NCI-H446 (cell line): ENCODE measurements at places on chromosomes 2 and 18.

DNA sequence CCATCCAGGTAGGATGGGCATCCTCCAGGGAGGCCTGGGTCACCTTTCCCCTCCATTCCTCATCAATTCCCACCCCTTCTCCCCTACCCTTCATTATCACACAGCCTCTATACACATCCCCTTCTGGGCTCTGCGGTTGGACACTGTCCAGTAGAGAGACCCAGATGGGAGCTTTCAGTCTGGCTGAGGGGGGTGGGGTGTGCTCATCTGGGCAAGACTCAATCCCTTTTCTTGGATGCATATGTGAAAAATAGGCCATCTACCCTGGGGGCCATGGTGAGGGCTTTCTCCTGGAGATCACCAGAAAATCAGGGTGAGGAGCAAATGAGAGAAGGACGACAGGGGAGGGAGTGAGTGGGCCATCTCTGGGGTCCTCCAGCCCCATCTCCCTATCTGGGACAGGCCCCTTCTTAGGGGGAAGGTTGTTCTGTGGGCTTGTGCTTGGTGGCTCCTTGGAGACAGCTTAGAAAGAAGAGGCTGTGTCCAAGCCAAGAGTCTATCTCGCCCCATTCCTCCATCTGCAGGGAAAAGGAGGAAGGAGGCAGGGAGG, 160.1 kb downstream of the DYSF start:
- DNase-seq: no peak

- no peak for DNase-seq
Observed at GRCh38 chr2:65364986-65365733, 67.2 kb downstream of the SPRED2 start.

DNA sequence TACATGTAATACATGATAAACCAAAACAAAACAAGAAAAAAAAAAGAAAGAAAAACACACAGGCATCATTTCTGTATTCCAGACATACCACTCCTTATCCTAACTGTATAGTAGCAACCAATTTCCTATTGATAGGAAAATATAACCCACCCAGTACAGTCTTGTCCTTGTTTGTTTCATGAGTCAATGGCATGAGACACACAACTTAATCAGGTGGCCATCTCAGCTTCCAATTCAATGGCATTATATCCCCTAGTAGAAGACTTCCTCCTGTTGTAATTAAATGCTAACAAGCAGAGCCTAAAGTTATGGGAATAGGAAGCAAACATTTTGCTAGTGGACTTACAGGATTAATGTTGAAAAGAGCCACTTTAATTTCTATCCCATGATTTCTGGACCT, 121.0 kb upstream of the NOL4 start:
- DNase-seq: no peak

DNA sequence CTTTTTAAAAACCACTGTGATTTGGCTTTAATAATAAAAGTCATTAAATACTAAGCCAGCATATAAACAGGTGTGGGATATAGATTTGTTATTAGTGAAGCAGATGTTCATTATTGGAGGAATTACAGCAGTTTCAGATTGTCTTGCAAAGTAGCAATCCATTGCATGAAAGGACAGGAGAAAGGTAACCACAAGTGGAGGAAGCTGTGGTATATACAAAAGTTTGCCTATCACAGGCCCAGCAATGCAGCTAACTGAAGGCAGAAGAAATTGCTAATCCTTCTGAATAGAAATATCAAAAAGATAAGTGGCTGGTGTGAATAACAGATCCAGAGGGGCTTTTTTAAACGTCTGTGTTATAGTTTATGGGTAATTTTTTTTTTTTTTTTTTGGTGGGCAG, 199.4 kb downstream of the ZNF385B start:
- DNase-seq: no peak

GRCh38 chr2:10346929-10347561, 44.3 kb downstream of the HPCAL1 start:
- DNase-seq: no peak

DNA sequence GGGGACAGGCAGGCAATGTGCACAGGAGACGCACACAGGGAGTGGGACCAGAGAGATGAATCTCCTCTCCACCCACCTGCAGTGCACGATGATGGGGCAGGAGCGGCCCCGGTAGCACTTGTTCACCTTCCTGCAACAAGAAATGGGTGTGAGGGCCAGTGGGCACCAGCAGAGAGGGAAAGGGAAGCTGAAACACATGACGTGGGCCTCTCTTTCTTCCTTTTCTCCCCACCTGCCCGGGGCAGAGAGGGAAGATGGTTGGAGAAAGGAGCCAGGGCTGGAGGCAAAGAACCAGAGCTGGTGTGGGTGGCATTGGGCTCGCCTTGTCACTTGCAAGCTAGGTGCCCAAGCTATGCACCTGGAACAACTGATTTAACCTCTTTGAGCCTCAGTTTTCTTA, 12.2 kb downstream of the DNAJB2 start:
- no peak for DNase-seq

DNA sequence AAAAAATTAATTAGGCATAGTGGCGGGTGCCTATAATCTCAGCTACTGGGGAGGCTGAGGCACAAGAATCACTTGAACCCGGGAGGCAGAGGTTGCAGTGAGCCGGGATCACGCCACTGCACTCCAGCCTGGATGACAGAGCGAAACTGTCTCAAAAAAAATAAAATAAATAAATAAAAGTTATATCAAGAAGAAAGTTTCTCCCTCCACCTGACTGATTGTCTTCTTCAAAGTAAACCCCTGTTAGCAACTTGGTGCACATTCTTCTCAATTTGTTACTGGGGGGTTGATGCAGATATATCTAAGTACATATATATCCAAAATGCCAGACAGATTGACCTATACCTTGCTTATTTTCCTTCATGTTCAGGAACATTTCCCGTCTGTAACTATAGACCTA, 5.2 kb upstream of the MYCN start:
- DNase-seq: no peak

- DNase-seq: no peak
Observed at GRCh38 chr2:216796115-216796840, 63.6 kb downstream of the TNP1 start.
